ENCODE measurements at places on chromosomes 12 and 14. TPM values are rescaled to one million over a fixed set of nuclear protein-coding genes. Genes with fewer than 3 reads are reported as not detected.
A peak's percentile ranks its signal among the peaks of the same experiment; 100 is the strongest.

DNA sequence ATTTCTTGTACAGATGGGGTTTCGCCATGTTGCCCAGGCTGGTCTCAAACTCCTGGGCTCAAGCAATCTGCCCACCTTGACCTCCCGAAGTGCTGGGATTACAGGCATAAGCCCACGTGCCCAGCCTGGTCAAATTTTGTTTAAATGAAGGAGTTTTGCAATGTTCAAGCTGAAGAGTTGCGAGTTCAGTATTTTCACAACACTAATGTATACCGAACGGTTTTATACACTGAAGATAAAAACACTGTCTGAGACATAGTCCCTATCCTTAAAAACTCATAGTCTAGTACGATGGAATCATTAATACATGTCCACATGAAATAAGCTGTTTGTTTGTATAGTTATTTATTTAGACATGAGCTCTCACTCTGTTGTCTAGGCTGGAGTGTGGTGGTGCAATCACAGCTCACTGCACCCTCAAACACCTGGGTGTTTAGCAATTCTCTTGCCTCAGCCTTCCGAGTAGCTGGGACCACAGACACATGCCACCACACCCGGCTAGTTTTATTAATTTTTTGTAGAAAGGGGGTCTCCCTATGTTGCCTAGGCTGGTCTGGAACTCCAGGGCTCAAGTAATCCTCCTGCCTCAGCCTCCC, 15.4 kb downstream of the TRAPPC6B start:
- no peak for DNase-seq

DNA sequence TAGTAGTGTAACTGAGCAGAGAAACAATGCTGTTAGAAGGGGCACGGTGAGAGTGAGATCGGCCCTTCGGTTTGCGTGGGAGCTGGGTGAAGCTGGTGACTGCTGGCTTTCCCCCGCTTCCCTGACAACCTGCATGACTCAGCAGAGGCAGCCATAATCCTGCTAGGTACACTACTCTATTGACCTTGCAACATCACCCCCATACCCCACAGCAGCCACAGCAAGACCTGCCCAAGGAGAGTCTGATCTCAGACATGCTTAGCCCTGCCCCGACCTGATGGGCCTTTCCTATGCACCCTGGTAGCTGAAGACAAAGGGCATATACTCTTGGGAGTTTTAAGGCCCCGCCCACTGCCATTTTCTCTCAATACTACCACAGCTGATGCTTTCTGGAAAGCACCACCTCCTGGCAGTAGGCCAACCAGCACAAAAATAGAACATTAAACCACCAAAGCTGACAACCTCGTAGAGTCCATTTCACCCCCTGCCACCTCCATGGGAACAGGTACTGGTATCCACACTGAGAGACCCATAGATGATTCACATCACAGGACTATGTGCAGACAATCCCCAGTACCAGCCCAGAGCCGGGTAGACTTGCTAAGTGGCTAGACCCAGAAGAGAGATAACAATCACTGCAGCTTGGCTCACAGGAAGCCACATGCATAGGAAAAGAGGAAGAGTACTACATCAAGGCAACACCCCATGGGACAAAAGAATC, 75.9 kb upstream of the RGS6 start:
- no peak for DNase-seq

GRCh38 chr12:111444314-111444924, 38.7 kb downstream of the SH2B3 start:
- no peak for DNase-seq

- DNase-seq = no peak
Observed at GRCh38 chr12:75951399-75952278, 79.9 kb downstream of the PHLDA1 start.

GRCh38 chr12:121925358-121925695, 6.9 kb downstream of the CFAP251 start:
- no peak for DNase-seq

- DNase-seq = no peak
Observed at GRCh38 chr12:82803201-82803600, 116.5 kb downstream of the TMTC2 start.

- no peak for DNase-seq
Observed at GRCh38 chr14:86221755-86222154, 691.8 kb downstream of the FLRT2 start.

DNA sequence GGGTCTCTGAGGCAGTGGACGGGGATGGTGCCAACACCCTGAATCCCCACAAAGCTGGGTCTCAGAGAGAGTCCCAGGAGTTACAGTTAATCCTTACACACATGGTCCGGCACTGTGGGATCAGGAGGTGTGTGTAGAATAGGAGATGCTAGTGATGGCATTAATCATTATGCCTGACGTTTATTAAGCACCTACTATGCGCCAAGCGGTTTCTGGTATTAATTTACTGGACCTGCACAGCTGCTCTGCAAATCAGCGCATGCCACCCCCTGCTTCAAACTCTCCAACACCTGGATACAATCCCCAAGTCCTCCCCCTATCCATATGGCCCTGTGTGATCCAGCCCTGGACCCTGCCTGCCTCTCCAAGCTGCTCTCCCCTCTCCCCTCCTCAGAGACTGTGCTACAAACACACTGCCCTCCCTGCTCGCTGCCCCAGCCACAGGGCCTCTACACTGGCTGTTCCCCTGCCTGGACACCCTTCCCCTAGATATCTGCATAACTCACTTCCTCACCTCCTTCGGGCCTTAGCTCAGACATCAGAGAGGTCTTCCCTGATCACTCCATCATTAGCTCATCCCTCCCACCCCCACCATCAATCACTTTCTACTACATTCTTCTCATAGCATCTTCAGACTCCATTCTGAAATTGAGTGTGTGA, 86.0 kb downstream of the RFLNA start:
- DNase-seq = no peak

DNA sequence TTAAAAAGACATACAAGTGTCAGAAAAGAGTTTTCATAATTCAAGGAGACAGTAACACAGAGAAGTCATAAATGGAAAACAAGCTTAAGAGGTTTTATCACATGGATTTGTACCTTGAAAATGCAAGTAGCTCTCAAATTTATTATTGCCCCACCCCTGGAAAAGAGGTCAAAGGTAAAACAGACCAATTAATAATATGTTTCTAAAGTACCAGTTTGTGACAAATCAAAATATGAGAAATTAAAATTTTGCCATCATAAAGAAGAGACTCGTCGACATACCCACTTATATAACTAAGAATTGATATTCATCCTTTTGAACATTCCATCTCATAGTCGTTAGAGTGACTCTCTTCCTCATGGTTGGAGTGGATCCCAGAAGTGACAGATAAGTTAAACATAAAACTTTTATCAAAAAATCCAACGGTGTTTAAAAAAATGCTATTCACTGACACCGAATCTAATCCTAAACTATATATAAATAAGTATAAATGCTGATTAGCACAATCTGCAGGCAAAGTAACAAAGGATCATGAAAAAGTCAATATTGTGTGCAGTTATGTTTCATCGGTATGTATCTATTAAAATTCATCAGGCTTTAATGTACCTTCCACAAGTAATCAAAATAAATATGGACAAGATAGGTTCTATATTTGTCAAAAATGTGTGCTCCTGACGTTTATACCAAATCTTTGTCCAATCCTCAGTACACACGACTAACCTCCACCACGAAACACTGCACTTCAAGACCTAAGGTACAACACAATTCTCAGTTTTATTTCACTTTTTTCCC, 2.3 kb downstream of the CORO1C start:
- DNase-seq = no peak

- DNase-seq = no peak
Observed at GRCh38 chr12:118741194-118741593, 240.1 kb upstream of the SRRM4 start.

DNA sequence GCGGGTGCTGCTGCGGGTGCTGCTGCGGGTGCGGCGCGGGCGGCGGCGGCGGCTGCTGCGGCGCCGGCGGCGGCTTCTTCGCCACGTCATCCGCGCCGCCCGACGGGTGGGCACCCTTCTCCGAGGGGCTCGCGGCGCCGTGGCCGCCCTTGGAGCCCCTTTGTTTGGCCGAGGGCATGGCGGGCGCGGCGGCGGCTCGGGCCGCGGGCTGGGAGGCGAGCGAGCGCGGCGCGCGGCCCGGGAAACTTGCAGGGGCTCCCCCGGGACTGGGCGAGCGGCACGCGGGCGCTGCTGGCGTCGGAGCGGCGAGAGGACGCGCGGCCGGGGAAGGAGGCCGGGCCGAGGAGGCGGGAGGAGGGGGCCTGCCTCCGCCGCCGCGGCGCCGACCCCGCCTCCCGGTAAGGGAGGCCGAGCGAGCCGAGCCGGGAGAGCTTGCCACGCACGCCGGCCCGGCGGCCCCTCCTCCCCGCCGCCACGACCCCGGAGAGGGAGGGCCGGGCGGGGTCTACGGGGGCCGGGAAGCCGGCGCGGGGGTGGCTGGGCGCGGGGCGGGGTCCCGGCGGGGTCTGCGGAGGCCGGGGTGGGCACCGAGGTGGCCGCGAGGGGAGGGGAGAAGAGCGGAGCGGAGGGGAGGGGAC, at the start of gene CKAP4:
Gene CKAP4 (minus strand): TSS at position 347 of the 638 bp plus-strand sequence. CDS start 169 bp downstream, at position 178.
- DNase-seq = peak; percentile 86

LRRC10 gene
- not detected for polyA plus RNA-seq

FGF23 gene
- not detected for polyA plus RNA-seq

CD163 gene
- polyA plus RNA-seq = 14.8 TPM

SRRM4 gene
- 0.36 TPM for polyA plus RNA-seq

PARP11 gene
- polyA plus RNA-seq = 17.2 TPM

Measured in right lung (tissue), 10 donors.